ENCODE measurements at places on chromosomes 5 and 9.

GRCh38 chr5:129906177-129906887 lies 2.1 kb downstream of the CHSY3 start:
- DNase-seq, result peak; percentile 11

DNA sequence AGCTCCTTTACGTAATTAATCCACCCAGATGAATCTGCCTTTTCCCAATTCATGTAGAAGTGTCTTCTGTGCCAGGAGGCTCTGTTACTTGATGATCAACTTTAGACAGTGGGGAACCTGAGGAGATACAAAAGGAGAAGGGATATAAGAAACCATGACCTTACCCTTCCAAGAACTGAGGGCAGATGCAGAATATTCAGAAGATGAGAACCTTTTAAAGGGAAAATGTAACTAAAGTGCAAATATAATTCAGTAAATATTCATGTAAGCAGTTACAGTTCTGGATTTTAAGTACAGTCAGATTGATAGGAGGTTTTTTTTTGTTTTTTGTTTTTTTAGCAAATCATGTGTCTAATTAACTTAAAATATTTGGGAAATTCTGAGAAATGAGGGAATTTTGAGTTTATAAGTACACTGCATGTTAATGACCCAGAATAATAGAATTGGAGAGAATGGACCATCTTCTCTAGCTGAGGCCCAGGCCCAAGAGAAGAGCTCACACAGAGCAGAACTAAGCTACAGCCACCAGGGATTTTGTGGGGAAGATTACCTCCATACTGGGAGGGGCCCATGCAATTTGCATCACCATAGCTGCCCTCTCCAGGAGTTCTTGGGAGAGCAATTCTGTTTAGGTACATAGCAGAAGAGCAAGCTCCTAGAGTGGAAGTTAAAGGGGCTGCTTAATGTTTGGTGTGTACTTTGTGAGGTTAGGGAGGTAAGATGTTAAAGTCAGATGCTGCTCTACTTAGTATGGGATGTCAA lies 61.5 kb downstream of the SV2C start:
- no peak for DNase-seq

GRCh38 chr5:77337246-77337645 lies 126.8 kb downstream of the PDE8B start:
- DNase-seq, result no peak

GRCh38 chr5:145681216-145681615 lies 153.9 kb downstream of the PRELID2 start:
- DNase-seq, result no peak

GRCh38 chr9:124315882-124316281 lies 58.1 kb downstream of the NEK6 start:
- no peak for DNase-seq

DNA sequence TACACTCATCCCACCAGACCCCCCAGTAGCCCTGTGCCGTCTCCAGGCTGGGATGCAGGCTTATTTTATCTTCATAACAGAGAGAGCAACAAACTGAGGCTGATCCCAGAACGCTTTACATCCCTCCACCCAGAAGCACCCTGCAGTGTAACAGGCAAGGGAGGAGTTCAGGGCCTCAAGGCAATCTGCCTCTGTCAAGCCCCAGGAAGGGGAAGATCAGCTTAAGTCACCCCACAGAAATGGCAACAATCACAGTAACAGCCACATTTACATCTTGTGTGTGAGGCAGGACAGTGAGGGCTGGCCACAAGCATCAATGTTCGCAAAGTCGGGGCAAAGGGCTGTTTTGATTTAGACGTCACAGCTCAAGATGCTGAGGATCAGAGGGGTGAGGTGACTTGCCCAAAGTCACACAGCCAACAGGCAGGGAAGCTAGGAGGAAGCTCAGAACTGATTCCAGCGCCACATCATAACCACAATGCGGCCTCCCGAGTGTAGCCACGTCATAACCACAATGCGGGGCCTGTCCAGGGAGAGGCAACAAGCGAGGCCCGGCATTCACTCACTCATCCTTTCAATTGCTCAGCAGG lies 14.4 kb downstream of the STK10 start:
- DNase-seq, result no peak

GRCh38 chr5:123186771-123187170 lies 97.7 kb downstream of the PRDM6 start:
- DNase-seq, result no peak

DNA sequence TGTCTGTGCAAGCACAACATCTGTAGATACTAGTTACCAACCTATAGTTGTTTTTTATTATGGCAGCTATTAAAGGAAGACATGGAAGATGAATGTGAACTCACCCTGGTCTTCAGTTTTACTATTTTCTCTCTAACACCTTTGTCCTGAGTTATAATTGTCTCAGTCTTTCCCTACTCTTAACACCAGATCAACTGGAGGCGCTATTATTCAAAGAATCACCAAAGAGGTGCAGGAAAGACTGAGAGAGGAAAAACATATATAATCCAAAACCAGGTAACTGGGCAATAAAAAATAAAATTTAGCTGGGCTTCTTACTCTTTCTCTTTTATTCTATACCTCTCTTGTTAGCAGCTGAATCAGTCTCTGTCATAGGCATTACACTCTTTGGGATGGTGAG lies 134.2 kb upstream of the C6 start:
- no peak for DNase-seq

DNA sequence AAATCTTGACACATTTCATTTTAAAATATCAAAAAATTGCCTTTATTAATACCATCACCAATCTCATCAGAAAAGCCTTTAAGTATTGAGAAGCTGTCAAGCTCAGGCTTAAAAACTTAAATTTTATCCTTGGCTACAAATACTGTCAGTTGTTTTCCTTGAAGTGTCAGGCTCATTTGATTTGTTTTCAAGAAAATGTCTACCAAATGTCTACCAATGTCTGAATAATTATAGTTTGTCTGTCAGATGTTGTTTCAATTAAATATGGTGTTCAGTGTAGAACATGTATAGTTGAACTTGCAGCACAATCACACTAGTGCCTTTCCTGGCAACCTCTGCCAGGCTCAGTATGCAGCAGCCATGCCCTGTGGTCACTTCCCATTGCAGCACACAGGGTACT lies 455.2 kb upstream of the ADAMTS16 start:
- DNase-seq, result no peak

DNA sequence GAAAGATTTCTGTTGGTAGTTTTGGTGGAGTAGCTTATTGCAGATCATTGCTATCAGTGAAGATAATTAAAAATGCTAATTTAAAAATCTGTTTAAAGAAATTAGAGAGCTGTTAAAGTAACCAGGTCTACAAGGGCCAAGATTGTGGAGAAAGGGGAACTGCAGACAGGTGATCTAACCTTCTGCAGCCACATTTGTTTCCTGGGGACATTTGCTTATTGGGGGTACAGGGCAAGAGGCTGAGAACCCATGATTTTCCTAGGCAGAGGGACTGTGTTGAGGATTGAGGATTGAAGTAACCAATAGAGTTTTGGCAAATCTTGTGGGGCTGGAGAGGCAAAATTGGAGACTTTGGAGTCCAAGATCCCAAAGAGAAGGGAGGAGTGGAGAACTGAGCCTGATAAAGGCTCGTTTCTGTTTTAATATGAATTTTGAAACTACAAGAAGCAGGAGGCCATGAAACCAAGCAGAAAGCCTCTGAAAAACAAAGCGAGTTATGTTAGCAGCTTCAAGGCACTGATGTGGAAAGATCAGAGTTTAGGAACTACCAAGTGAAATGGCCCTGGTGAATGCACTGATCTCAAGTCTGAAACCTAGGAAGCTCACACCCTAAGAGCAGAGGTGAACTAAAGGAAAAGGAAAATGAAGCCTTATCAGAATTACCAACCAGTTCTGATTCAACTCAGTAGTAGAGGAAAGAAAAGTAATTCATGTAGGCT lies 219.8 kb upstream of the C9orf72 start:
- peak; percentile 36 for DNase-seq

DNA sequence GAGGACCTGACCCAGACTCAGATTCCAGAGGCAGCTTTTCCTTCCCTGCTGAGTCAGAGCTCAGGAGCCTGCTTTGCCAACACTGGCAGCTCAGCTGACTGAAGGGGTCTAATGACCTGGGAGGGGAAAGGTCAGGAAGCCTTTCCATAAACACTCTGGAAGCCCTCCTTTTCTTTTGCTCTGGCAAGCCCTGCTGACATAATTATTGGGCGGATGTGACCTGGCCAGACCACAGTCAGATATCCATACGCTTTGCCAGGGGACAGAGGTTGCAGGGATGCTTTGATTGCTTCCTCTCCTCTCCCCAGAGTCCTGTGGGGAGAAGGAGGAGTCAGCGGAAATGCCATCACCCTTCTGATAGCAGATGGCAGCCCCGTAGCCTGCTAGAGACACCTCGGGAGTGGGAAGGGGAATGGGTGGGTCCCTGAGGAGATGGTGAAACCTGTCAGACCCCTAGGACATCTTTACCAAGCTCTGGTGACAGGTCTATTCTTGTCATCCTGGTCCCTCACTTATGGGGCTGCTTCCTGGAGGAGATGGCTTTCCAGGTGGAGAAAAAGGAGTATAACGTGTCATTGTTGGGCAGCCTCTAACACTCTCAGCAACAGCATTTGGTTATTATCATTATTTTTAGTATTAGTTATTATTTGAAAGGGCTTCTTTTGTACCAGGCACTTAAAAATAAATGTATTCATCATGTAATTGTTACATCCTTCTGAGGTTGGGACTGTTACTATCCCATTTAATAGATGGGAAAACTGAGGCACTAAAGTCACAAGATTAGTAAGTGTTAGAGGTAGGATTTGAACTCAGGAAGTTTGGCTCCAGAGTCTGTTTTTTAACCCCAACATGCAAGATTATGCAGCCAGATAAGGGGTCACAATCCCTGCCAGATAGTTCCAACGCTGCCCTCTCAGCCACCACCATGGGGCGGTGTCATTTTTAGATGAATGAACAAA lies 11.6 kb downstream of the COL27A1 start:
- no peak for DNase-seq

- DNase-seq, result peak; percentile 11
Observed at GRCh38 chr9:4714266-4715016, 26.6 kb downstream of the AK3 start.

- DNase-seq, result peak; percentile 99
Observed at GRCh38 chr5:172733131-172733973, 37.6 kb downstream of the DUSP1 start.

- DNase-seq, result no peak
Observed at GRCh38 chr5:51983161-51983560, 599.9 kb downstream of the ISL1 start.

DNA sequence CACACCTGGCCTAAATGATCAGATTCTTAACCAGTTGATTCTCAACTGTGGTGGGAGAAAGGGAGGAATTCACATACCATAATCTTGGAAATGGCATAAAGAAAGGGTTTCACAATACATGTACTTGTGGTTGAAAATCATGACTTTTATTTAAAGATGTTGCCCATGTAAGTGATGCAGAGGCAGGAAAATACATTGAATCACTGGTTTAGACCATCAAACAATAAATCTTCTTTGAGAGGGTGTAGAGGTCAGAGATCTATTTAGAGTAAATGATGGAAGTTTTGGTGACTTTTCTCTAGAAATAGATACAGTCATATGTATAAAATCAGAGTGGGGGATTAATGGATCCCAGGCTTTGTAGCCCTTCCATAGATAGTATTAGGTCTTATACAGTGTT lies 15.4 kb downstream of the NDUFS4 start:
- DNase-seq, result no peak

- peak; percentile 73 for DNase-seq
Observed at GRCh38 chr5:35182910-35183535, 47.3 kb downstream of the PRLR start.

- DNase-seq, result no peak
Observed at GRCh38 chr9:89330513-89330912, 12.2 kb downstream of the SECISBP2 start.

- no peak for DNase-seq
Observed at GRCh38 chr9:22337261-22337660, 109.4 kb upstream of the DMRTA1 start.

DNA sequence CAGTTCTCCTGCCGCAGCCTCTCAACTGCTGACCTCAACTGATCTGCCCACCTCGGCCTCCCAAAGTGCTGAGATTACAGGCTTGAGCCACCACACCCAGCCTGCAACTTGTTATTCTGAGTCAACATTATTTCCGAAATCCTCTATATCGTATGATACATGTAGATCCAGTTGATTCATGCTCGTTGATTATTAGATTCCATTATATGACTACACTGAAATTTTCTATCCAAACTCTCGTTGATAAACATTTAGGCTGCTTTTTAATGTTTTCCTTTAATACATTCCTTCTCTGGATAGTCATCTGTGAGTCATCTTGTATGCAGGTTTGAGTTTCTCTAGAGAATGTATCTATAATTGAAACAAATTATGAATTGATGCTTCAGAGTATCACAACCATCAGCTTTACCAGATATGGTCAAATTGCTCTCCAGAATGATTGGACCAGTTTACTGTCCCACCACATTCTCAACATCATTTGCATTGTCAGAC lies 4.1 kb downstream of the CDK7 start:
- peak; percentile 76 for DNase-seq

GRCh38 chr5:28914297-28914696 lies 1875.9 kb upstream of the CDH9 start:
- no peak for DNase-seq

DNA sequence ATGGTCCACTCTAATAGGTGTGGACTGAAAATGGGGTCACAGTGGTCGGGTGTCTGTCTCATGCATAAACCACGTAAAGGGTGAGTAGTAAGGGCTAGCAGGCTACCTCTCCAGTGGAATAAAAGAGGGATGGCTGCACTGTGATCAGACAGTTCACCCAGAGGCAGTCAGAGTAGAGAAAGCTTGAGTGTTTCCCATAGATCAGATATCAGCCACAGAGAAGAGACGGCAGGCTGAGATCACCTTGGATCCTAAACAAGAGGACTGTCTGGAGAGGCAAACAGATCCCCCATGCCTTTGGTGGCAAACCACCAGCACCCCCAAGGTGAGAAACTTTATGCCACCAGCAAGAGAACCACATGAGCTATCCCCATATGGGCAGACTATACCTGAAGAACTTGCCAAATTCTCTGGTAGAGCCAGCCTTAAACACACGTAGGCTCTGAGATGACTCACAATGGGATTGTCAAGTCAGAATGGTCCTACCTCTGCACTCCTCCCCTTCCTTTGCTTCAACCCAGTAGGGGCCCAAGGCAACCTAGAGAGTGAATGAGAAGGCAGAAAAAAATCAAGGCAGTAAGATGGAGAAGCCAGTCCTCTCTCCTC lies 205.2 kb upstream of the MAP3K1 start:
- no peak for DNase-seq

DNA sequence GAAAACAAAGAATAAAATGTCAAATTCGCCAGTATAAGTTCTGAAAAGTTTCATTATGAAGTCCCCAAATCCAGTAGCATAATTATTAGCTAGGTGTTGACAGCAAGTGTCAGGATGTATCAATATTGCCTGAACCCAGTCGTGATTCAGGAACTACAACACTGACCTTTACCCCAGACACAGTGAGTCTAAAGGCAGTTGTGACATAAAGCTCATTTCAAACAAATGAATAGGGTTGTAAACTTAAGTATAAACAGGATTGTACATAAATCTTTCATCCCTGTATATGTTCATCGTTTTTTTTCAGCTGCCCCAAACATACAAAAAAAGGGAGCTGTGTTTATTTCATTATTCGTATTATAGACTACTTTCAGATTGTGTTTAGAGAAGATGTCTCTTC lies 385.7 kb downstream of the PLK2 start:
- DNase-seq, result no peak

Measured in renal cortical epithelial cell (primary cell).